ENCODE measurements at places on chromosomes 2 and 18.
A peak's percentile ranks its signal among the peaks of the same experiment; 100 is the strongest.

GRCh38 chr18:24271381-24272228, 126.0 kb downstream of the OSBPL1A start:
- peak; percentile 46 for DNase-seq

GRCh38 chr2:9771481-9772017, 71.7 kb upstream of the TAF1B start:
- DNase-seq: peak; percentile 12

DNA sequence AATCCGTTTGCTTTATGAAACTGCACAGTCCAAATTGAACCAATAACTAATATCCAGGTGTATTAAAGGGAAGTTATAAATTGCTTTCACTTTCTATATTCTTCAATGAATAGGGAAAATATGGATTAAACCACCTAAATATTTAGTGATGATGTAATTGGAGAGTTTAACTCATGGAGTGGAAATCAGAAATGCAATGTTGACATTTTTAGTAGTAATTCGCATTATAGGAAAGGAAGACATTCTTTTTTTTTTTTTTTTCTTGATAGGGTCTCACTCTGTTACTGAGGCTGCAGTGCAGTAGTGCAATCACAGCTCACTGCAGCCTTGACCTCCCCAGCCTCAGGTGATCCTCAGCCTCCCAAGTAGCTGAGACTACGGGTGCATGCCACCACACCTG, 321.9 kb downstream of the RNF144A start:
- no peak for DNase-seq

DNA sequence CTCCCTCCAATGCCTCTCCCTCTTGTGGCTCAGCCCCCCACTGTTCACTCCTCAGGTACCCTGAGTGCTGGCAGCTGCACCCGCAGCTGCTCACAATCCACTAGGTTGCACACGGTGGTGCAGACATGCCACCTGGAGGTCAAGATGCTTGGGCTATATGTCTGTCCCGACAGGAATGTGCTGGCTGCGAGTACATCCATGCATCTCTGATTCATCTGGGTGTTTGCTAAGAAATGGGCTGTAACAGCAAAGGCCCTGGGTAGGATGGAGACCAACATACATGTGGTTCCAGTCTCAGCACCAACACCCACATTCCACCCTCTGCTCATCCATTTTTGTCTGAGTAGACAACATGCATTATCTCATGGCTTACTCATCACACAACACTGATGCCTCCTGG, 31.3 kb downstream of the ANKMY1 start:
- no peak for DNase-seq

DNA sequence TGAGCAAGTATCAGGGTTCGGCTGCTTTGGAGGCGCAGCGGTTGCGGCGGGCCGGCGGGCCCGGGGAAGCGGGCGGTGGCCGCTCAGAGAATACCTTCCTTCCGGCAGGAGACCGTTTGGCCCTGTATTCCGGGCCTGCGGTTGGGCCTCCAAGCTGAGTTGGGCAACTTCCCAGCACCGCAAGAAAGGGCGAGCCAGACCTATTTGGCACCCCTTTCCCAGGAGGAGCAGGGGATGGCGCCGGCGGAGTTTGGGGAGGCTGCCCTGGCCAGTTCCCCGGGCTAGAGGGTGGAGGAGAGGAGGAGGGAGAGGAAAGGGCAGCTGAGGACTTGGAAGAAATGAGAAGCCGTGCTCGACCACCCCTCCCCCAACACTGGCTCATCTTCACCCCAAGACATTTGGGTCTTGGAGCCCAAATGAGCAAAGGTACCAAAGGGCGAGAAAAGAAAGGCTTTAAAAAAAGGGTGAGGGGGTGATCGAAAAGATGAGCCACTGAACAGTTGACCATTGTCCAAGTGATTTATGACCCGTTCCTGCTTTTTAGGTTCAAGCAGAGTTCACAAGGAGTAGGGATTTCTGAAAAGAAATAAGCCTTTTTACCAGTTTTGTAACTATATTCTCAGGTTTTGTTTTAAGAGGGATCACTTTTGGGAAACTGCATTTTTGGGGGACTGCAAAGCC, 8.4 kb downstream of the HOXD3 start:
- no peak for DNase-seq

DNA sequence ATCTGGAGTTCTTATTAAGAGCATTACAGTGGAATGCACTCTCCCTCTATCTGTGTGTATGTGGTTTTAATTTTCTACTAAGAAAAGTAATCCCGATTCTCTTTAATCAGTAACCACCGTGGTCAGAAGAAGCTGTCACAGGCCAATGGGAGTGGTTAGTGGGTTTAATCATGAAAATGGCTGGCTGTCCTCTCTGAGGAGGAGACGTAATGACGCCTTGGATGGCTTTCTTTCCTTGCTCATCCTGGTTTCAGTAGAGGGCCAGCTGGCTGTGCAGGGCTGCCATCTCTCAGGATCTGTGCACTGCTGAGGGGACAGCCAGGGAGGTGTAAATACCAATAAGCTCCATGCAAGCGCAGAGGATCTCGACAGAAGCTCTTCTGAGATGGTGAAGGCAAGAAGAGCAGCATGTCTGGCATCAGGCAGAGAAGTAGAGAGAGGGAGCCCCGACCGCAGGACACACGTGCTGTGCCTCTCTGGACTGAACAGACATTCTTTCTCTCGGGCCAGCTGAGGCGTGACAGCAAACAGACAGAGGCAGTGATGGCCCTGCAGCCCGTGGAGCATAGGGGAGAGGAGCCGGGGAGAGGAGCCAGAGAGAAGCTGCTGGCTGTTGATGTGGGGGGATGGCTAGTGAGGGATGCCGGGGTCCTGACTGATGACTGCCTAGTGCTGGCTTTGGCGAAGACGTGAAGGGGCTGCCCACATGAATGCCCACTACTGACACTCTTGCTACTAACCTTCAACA, 65.1 kb upstream of the DAPL1 start:
- no peak for DNase-seq

- no peak for DNase-seq
These were observed 19.9 kb upstream of the TMEM18 start for GRCh38 chr2:696999-697627.

All from DMS79 treated with DMSO at 0.1 percent for 48 hours (cell line).